ENCODE measurements at places on chromosomes 5 and 9.

DNA sequence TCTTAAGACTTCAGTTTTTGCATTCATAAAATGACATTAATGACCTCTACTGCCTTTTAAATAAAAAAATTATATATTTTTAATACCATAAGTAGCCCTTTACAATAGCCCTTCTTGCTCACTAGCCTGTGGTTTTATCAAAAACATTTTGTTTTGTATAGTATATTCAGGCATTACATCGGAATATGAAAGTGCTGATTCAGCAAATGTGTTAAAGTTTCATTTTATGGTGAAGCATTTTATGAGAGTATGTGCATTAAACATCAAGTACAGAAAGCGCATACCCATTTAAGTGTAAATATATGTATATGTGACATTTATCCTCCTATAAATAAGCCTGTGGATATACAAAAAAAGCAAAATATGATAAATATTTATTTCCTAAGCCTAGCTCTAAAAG, 56.2 kb upstream of the GABRB2 start:
- DNase-seq, result no peak

- no peak for DNase-seq
These were observed 10.4 kb upstream of the TRIM14 start for GRCh38 chr9:98129451-98129881.

DNA sequence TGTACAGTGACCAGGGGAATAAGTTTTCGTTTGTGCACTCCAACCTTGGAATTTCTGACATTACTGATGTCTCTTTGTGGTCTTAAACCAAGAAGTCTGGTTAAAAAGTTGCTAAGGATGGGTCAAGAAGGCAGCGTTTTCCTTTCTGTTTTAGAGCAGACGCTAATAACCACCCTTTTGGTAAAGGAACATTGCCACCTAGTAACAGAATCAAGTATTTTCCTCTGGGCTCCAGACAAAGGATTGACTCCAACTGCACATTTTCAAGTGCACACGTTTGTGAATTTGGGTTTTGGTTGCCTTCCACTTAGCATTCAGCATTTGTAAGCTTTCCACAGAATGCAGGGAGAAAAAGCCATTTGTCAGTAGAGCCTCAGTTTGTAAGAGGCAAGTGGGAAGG, 22.2 kb upstream of the CEP78 start:
- no peak for DNase-seq

DNA sequence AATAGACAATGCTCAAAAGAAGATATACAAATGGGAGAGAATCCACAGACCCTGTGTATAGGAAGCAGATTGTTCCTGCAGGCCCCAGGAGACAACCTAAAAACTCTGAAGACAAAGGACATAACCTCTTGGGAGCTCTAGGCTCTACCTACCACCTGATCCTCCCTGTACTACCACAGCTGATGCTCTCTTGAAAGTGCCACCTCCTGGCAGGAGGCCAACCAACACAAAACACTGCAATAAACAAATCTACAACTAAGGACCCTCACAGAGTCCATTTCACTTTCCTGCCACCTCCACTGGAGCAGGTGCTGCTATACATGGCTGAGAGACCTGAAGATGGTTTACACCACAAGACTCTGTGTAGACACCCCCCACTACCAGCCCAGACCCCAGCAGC, 49.0 kb downstream of the STARD4 start:
- DNase-seq, result no peak

- no peak for DNase-seq
These were observed 25.2 kb downstream of the NEURL1B start for GRCh38 chr5:172666251-172666650.

DNA sequence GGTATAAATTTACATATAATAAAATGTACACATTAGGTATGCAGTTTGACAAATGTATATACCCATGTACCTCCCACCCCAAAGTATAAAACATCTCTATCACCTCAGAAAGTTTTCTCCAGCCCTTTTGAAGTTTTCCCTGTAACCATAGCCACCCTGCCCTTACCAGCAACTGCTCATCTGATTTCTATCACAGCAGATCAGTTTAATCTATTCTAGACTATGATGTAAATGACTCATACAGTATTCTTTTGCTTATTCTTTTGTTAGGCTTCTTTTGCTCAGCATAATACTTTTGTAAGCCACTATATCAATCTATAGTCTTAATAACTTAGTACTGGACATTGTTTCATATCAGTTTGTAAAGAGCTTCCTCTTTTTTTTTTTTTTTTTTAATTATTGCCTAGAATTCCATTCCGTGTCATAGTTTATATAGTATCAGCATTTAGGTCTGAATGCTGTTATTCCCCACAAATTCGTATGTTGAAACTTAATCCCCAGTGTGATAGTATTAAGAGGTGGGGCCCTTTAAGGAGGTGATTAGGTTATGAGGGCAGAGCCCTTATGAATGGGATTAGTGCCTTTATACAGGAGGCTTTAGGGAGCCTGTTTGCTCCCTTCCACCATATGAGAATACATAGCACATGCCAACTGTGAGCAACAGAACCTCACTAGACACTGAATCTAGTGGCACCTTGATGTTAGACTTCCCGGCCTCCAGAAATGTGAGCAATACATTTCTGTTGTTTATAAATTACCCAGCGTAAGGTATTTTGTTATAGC, 20.3 kb downstream of the MELK start:
- DNase-seq, result no peak

- DNase-seq, result no peak
These were observed 493.2 kb upstream of the KLF4 start for GRCh38 chr9:107982745-107983144.

- no peak for DNase-seq
These were observed 17.8 kb downstream of the ITK start for GRCh38 chr5:157198277-157198986.

- no peak for DNase-seq
These were observed 26.3 kb downstream of the ARSB start for GRCh38 chr5:78958672-78959445.

DNA sequence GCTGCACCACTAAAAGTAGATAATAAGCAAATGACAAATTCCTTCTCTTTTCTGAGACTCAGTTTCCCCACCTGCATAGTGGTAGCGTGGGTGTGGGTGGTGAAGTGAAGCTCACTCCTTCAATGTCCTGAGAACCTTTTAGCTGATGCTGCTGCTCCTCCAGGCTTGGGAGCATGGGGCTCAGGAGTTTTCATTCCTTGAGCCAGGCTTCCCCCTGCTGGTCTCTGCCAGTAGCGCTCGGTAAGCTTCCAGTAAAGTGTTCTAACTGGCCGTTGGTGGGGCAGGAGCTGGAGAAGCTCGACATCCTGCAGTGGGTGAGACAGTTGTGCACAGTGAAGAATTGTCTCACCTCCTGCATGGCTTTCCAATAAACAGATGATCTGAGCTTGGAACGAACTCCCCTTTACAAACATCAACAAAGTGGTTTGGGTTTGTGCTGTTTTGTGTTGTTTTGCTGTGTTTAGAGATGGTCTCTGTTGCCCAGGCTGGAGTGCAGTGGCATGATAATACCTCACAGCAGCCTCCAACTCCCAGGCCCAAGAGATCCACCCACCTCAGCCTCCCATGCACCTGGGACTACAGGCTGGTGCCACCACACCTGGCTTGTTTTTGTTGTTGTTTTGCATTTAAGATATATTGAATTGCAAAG, 34.6 kb downstream of the SPARC start:
- DNase-seq, result peak; percentile 85

- DNase-seq, result peak; percentile 7
These were observed 114.6 kb downstream of the C5orf15 start for GRCh38 chr5:133853646-133854365.

All from right forelimb (tissue), 1 donor.